ENCODE measurements at places on chromosomes 7 and 10. TPM values are rescaled to one million over a fixed set of nuclear protein-coding genes. Genes with fewer than 3 reads are reported as not detected.

SYT15 gene
- 0.79 TPM for total RNA-seq

FAM131B gene
- total RNA-seq: 0.29 TPM

NUTM2E gene
- total RNA-seq: 0.92 TPM

RTKN2 gene
- 8.5 TPM for total RNA-seq

FEZF1 gene
- not detected for total RNA-seq

TAS2R41 gene
- 0.29 TPM for total RNA-seq
